ENCODE measurements at places on chromosomes 3 and 15.

- no peak for DNase-seq
These were observed 27.0 kb upstream of the CSPG5 start for GRCh38 chr3:47605652-47606051.

DNA sequence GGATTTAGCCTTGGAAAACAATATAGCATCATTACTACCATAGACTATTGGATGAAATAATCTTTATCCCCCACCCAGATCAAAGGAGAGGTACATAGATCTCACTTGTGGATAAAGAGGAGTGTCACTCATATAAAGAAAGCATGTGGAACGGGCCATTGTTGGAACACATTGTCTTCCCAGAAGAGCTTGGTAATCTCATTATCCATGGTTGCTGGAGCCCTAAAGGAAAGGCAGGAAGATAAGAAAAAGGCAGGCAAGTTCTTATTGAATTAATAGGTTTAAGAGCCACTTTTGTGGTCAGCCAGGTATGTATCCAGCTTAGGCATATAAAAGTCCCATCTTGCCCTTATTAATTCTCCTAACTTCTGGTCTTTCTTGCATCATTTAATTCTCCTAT lies 659.1 kb downstream of the GRM7 start:
- DNase-seq = no peak

GRCh38 chr3:145032791-145033190 lies 1061.2 kb downstream of the DIPK2A start:
- no peak for DNase-seq

DNA sequence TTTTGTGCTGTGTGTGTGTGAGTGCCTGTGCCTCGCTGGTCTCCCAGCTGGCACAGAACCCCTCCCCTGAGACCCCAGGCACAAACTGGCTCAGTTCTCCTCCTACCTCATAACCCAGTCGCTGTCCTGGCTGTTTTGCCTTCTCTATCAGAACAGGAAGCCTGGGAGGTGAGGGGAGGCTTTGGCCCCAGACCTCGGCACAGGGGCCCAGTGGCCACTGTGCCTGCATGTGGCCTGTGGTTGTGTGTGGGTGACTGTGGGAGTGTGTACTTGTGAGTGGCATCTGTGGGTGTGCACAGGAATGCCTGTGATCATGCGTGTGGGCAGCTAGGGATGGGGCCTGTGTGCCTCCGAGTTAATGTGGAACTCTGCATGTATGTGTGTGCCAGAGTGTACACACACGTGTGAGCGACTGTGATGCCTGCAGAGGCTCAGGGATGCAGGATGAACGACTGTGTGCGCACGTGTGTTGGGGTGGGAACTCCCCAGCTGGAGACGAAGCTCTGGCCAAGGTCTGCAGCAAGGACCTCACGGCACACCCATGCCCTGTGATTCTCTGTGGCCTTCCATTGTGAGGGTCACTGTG lies 32.3 kb downstream of the PSTPIP1 start:
- DNase-seq = no peak

DNA sequence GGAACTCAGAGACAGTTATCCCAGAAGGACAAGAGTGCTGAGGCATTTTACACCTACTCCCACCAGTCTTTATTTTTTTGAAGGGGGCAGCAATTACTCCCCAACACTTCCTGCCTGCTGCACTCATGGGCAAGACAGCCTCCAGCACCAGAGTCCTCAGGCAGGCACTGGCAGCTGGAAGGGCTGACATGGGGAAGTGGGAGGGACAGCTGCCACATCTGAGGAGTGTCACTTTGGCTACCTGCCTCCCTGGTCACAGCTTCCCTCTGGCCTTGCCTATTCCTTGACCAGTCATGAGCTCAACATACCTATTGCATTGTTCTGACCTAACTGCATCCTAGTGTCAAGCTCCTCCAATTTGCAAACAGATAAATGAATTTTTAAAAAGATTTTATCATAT lies 10.2 kb upstream of the LACTB start:
- no peak for DNase-seq

DNA sequence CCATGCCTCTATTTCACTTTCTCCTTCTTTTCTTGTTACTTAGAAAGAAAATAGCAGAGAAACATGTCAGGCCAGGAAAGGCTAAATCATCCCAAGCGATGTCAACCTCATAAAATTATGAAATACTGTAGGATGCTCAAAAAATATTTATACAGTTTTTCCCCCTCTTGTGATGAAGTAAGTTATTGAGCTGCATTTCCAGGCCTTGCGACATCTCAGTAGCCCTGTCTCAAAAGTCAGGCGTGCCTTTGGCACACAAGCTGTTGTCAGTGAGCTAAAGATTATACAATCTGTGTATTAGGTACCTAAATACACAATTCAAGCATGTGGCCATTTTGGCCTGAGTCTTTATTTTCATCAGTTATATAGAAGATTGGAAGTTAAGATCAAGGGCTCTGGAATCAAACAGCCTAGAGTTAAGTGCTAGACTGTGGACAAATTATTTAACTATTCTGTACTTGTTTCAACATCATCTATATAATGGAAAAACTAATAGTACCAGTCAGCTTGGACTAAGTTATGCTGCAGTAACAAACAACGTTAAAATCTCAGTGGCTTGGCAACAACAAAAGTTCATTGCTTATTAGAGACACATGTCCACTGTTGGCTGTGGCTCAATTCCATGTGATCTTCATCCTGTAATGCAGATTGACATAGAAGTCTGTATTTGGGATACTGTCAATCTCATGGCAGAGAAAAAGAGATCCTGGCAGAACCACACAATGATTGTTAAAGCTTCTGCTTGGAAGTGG lies 406.4 kb upstream of the PROK2 start:
- no peak for DNase-seq

GRCh38 chr3:139893267-139893962 lies 41.6 kb upstream of the CLSTN2 start:
- DNase-seq = no peak

DNA sequence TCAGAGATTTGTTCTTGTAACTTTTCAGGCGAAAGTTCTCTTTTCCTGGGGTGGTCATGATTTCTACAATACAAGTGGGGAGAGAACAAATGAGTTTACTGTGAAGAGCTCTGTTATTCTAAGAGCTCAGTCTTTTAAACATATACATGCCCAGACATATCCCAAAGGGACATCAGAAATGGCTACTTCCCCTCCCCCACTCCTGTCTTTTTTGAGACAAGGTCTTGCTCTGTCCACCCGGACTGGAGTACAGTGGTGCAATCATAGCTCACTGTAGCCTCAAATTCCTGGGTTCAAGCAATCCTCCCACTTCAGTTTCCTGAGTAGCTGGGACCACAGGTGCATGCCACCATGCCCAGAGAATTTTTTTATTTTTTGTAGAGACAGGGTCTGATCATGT lies 18.2 kb downstream of the KPNA1 start:
- no peak for DNase-seq

DNA sequence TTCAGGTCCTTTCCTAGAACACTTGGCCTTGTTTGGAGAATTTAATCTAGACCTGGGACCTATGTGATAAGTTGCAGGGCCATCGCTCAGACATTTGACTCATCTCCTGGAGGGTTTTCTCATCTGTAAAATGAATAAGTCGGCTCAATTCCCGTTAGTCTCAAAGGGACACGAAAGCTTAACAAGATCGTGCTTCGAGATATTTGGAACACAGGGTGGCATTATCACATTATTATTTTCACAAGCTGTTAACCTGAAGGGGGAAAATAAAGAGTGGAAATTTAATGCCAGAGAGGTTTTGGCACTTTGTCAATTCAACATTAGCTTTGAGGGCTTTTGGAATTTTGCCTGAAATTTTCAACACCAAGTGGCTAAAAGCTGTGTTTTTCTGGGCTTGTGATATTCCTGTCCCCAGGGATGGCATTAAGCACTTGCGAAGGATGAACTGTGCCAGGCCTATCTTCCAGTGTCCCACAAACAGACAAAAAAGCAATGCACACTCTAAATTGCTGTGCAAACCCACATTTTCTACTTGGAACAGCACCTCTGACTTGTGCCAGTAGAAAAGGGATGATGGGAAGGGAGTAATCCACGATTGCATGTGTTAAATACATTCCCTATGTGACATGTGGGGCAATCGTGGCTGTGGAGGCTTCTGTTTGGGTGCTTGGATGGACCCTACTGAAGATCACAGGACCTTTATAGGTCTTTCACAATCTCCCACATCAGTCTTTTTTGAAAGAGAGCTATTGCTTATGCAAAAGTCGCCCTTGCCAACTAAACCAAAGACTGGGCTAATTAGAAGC lies 478.7 kb downstream of the MFSD1 start:
- no peak for DNase-seq

DNA sequence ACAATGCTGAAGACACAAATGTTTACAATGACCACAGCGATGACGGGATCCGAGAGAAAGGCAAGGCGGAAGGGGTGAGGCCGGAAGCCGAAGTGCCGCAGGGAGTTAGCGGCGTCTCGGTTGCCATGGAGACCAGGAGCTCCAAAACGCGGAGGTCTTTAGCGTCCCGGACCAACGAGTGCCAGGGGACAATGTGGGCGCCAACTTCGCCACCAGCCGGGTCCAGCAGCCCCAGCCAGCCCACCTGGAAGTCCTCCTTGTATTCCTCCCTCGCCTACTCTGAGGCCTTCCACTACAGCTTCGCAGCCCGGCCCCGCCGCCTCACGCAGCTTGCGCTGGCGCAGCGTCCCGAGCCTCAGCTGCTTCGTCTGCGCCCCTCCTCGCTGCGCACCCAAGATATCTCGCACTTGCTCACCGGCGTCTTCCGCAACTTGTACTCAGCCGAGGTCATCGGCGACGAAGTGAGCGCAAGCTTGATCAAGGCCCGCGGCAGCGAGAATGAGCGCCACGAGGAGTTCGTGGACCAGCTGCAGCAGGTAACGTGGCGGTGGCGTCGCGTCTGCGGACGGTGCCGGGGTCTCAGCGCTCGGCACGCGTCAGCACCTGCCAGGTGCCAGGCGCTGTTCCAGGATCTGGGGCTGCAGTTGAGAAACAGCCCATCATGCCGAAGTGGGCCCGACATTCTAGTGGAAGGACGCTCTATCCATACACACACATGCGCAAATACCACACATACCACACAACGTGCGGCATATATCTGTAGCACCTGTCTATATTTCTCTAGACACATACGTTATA lies at the start of gene DLEC1:
Gene DLEC1 (plus strand): TSS at position 108 of the 798 bp plus-strand sequence. CDS start 18 bp downstream, at position 126.
- peak; percentile 65 for DNase-seq

DNA sequence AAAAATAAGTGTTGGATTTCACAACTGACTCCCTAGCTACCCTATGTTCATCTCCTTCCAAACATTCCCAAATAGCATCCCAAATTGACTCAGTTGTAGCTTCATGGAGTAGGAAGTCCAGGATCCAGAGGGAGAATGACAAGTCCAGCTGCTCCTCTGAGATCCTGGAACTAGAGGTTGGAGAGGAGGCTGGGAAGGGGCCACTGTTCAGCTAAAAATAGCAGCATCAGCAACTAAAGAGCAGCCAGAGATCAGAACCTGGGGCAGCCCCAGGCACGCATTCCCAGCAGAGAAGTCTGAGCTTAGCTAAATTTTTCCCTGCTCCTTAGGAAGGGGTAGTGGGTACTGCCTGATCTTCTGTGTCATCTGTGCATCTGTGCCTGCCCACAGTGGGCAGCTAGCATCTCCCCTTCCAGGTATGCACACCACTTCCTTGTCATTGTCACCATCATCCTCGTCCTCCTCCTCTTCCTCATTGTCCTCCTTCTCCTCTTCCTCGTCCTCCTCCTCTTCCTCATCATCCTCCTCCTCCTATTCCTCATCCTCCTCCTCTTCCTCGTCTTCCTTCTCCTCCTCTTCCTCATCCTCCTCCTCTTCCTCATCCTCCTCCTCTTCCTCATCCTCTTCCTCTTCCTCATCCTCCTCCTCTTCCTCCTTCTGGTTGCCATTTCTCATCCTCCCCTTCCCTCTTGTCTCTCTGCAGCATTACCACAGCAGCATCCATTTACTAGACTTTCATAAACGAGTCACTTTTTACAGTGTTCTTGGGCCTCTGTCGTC lies 152.3 kb upstream of the ROPN1 start:
- DNase-seq = no peak

All from breast epithelium (tissue), 4 donors.